ENCODE measurements at places on chromosomes 13 and 19.

GRCh38 chr19:22545751-22546150 lies 88.4 kb upstream of the ZNF492 start:
- DNase-seq, result peak; percentile 26

GRCh38 chr13:112902101-112902651 lies 66.8 kb upstream of the MCF2L start:
- DNase-seq, result no peak

DNA sequence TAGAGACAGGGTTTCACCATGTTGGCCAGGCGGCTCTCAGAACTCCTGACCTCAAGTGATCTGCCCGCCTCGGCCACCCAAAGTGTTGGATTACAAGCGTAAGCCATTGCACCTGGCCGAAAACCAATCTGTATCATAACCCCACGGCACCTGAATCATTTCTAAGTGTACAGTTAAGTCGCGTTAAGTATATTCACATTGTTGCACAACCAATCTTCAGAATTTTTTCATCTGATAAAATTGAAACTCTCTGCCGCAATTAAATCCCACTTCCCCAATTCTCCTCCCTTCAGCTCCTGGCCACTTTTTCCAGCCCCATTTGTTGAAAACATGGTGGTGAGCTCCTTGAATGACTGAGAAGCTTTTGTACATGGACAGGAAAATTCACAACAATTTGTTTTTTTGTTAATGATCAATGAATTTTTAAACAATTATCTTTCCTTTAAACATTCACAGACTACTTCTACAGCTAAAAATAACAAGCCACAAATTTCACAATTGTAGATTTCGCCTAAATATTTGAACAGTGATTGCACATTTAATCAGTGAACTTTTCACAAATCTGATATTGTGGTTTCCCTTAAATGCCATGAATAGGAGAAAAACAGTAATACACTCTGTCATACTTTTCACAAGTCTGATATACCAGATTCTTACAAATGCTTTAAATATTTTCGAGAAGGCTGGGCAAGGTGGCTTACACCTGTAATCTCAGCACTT lies 13.8 kb downstream of the FGF21 start:
- DNase-seq, result no peak

- DNase-seq, result no peak
These were observed 373.0 kb downstream of the SLC7A1 start for GRCh38 chr13:29222458-29222857.

- DNase-seq, result no peak
These were observed 8.4 kb downstream of the DYRK1B start for GRCh38 chr19:39825531-39826076.

DNA sequence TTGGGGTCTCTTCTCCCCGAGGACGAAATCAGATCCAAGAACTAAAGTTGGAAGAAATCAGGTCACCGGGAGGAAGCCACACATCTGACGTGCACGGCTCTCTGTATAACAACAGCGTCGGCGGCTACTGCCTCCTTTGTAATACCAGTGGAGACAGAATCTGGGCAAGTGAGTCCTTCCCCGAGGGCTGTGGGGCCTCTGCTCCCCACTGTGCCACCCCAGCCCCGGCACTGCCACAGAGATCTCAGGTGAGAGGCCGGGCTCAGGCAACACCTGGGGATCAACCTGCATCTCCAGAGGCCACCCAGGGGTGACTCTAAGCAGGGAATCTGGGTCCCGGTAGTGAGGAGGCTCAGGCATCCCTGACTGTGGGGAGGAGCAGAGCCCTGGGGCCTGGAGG lies 33.7 kb upstream of the C13orf46 start:
- DNase-seq, result no peak

DNA sequence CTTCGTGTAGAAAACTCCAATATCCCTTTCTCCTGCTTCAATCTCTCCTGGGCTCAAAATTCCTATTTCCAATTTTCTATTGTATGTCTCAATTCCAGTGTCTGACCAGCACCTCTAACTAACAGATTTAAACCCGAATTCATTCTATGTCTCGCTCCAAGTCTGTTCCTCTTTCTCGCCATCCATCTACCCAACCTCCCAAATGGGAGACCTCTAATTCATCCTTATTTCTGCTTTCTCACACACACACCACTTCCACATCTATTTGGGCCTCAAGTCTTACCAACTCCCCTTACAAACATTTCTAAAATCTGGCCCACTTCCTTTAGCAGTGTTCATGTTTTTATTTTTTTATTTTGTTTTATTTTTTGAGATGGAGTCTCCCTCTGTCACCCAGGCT lies 53.3 kb downstream of the MBD3L2B start:
- DNase-seq, result no peak

DNA sequence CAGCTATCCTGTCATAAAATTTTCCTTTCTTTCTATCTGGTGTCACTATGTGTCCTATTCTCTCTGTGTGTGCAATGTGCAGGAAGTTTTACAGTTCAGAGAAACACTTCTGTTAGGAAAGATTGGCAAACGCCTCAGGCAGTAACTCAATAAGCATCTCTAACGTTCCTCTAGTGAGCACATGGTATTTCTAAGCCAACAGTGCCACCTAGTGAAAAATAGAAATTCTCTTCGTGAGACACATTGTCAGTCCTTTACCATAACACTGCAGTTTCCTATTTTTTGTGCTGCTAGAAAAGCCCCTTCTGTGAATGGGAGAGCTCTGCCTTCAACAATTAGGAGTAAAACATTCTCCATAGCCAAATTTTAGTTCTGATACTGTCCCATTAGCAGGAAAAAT lies 50.7 kb downstream of the ZNF723 start:
- peak; percentile 41 for DNase-seq

DNA sequence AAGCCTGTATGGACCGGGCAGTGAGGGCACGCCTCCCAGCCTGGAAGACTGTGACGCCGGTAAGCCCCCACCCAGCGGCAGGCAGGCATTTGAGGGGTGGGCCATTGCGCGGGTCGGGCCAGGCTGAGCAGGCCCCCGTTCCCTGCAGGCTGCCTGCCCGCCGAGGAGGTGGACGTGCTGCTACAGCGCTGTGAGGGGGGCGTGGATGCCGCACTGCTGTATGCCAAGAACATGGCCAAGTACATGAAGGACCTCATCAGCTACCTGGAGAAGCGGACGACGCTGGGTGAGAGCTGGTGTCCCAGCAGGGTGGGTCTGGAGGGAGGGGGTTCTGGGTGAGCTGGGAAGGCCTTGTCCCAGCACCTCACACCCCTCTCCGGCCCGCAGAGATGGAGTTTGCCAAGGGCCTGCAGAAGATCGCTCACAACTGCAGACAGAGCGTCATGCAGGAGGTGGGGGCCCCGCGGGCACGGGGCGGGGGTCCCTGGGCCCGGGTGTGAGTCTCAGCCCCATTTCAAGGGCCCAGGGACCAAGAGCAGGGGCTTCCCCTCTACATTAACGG lies 7.1 kb downstream of the ARHGAP45 start:
- no peak for DNase-seq

DNA sequence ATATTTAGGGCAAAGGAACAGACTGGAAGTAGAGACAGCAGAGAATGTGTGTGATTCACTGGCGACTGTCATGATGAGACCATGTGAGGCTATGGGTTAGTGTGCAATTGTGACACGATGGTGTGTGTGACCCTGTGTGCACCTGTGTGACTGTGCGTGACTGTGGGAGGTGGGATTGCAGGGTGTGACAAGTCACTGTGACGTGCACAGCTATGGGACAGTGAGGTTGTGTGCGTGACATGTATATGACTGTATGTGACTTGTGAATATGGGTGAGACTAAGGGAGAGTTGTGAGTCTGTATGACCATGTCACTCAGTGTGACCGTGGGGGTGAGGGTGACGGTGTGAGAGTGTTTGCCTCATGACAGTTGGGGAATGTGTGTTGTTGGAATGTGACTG lies 3.4 kb upstream of the GIPR start:
- DNase-seq, result no peak

- no peak for DNase-seq
These were observed 24.7 kb downstream of the DPF1 start for GRCh38 chr19:38199340-38199739.

GRCh38 chr13:46913757-46914156 lies 16.9 kb upstream of the HTR2A start:
- no peak for DNase-seq

DNA sequence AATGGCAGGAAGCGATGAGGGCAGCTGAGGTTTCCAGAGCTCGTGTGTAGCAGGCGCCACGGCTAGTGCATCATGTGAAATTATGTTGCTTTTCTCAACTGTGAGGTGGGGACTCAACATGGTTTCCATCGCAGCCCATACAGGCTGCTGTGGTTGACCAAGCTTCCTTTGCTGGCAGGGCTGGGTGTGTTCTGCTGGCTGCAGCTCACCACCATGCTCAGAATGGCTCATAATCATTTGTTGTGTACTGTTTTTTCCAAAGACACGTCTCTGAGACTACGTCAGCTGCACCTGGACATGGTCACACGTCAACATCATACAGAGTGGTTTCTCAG lies 16.1 kb upstream of the RASA3 start:
- DNase-seq, result no peak

DNA sequence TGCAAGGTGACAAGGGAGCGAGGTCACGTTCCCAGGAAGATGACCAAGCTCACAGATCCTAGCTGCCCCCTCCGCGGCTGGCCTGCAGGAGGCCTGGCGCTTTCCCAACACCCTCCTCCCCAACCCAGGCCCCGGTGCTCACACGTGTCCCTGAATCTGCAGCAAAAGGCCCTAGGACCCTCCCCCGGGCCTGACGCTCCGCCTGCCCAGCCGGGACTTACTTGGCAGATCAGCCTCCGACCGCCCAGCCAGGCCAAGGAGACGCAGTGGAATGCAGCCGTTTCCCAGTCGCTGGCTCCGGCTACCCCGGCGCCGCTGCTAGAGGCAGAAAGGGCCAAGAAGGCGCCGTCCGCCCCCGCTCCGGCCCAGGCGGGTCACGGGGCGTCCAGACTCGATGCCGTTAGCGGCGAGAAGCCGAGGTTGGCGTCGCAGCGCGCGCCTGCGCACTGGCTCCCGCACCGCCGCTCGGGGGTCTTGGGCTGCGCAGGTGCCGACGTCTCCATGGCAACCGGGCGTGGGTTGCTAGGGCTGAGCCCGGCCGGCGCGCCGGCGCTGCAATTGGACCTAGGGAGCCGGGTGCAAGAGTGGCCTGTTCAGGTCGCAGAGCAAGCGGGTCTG lies at the start of gene PNMA8A:
Gene PNMA8A (minus strand): TSS at position 448 of the 618 bp plus-strand sequence. CDS start 528 bp downstream, outside the sequence.
- peak; percentile 95 for DNase-seq

DNA sequence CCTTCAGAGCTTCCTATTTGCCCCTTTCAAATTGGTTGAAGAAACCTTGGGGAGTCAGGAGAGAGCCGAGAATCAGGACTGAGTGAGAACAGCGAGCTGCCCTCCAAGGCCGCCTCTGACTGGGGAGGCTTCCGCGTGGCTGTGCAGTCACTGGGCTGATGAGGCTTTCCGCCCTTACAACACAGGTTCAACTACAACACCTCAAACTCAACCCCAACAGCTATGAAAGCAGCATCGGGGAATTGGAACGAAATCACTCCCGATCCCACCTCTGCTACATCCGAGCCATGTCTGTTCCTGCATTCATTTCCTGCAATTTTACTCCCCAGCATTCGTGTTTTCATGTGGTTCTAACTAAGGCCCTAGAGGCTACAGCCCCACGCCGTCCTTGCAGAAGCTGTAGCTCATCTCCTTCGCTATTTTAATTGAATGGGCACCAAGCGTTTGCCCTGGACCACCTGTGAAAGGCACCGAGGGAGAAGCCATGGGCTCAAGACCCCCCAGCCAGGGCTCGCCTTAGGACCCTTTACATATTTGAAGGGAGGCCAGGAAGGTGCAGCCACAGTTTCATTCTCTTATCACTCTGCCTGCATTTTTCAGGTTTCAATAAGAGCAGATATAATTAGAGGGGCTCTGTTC lies 12.3 kb upstream of the RASA3 start:
- DNase-seq, result no peak

GRCh38 chr13:97082461-97083207 lies 88.4 kb upstream of the OXGR1 start:
- no peak for DNase-seq

- DNase-seq, result no peak
These were observed 35.6 kb downstream of the CCDC169 start for GRCh38 chr13:36261976-36262375.

DNA sequence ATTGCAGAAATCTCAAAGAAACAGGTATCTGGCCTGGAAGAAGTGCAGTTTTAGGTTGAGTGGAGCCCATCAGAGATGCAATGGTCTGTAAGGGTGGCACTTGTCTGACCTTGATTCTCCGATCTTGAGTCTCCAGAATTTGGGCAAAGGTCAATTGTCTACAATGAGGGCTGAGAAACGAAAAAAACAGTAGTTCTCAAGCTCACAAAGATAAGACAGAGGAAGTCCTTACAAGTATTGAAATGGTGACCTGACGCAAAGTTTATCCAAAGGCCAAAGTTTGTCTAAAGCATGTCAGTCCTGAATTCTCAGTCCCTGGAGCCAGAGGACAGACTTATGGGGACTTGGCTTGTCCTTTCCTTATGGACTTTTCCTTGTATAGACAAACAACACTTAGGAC lies 40.3 kb downstream of the CYSLTR2 start:
- no peak for DNase-seq

DNA sequence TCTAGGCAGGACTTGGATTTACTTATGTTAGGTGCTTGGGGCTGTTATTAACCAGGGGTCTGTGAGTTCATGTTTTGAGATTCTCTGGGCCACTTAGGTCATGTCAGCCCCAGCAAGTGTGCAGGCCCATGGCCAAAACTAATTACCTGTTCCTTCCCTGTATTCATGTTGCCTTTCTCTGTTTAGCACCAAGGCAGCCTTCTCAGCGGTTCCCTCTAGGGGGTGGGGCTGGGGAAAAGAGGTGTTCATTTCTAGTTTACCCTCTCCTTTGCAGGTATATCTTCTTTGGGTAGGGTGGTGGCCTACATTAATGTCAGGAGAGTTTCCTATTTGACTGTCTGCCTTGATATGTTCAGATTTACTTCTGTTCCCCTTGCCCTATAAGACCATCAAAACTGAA lies 61.7 kb downstream of the PDS5B start:
- DNase-seq, result no peak

DNA sequence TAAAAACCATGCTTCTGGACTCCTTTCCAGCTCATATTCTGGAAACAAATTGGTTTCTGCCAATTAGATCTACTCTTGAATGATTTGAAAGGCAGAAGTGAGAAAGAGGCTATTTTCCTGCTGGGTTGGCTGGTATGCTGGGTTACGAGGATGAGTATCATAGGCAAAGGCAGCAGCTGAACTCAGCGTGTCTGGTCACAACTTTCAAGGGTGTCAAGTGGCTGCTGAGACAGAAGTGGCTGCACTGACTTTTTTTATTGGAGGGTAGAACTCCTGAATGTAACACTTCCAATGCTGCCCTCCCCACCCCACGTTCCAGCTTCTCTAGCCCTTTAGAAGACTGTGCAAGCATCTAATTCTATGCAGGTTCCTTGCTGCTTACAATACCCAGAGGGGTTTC lies 8.3 kb upstream of the DZIP1 start:
- no peak for DNase-seq

GRCh38 chr13:75175575-75175974 lies 306.4 kb downstream of the TBC1D4 start:
- no peak for DNase-seq

DNA sequence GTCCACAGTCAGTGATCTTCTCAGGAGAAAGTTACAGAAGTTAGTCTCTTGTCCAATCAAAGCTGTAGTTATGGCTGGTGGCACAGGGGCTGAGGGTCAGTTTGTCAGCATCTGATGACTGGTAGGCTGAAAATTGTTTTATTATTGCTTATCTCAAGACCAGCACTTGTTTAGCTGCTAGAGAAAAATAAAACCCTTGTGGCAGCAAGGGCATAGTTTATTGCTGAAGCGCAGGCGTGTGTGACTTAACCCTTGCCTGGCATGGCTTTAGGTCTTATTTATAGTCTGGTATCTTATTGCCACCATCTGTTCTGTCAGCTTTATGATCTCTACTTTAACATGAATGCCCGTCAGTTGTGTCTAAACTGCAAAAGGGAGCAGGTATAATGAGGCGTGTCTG lies 154.7 kb downstream of the USP12 start:
- no peak for DNase-seq

Data from NCI-H1105 treated with DMSO at 0.1 percent for 48 hours (cell line).